ENCODE measurements at places on chromosomes 16 and 17. TPM values are rescaled to one million over a fixed set of nuclear protein-coding genes. Genes with fewer than 3 reads are reported as not detected.

- no peak for DNase-seq
- H3K4me1 ChIP-seq: peaks cover 10% of the 10 kb centered on the region
- H3K27ac ChIP-seq: no peak overlapping the region
- H3K36me3 ChIP-seq: no peaks in the 10 kb centered on the region
These were observed 33.2 kb upstream of the MRTFB start for GRCh38 chr16:14037960-14038359.

DNA sequence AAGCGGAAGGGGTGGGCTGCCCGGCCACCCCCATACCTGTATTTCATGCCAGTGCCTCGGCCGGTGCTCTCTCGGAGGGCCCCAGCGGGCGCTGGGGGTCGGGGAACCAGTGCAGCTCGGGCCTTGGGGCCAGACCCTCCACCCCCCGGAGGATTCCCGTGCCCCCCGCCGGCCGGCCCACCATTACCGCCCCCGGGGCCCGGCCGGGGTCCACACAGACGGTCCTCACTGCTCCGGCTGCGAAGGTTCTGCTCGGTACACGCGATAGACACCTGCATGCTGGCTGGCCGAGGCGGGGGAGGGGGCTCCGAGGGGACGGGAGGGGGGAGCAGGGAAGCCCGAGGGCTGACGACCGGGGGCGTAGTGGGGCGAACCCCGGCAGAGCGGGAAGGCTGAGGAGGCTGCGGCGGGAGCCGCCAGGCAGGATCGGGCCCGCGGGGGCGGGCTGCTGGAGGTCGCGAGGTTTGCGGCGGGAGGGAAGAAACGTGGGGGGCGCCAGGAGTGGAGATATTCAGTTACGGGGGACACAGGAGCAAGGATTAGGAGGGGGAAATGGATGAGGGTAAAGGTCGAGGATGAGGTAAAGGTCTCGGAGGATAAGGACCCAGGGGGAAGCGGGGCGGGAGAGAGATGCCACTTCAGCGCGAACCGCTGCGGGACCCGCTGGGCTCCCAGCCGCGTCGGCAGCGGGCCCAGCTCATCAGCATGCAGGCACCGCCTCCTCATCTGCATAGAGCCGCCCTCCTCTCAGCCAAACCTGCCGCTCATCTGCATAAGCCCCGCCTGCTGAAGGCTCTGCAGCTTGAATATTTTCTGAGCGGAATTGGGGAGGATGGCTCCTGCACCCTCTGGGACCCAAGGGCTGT, at the start of gene KCNAB3:
Gene KCNAB3, minus strand, starts transcription at position 699 of the 866 bp plus-strand sequence. Its CDS starts 421 bp downstream, at position 278.
- no peak within 1 kb of the TSS for H3K27ac ChIP-seq
- no peak for DNase-seq
- peaks cover 13% of the 10 kb centered on the region for H3K4me1 ChIP-seq
- no peak within 1 kb of the TSS for H3K4me3 ChIP-seq
- H3K36me3 ChIP-seq: peaks cover 24% of the 10 kb centered on the region

DNA sequence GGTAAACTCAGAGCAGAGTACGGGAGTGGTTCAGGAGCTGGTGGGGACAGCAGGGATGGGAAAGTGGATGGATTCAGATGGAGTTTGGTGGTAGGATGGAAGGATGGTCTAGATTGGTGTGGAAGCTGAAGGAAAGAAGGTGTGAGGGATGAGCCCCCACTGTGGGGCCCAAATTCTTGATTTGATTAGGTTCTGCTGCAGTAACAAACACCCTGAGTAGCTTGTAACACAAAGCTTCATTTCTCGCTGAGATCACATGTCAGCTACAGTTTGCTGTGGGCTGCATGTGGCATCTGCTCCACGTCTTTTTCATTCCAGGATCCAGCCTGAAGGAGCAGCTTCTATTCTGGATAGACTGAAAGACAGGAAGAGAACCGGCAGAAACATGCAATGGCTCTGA, 143.8 kb downstream of the IRX3 start:
- H3K27ac ChIP-seq: no peak overlapping the region
- no peaks in the 10 kb centered on the region for H3K36me3 ChIP-seq
- DNase-seq: no peak

GRCh38 chr16:48329138-48329537, 56.1 kb downstream of the SIAH1 start:
- no peaks in the 10 kb centered on the region for H3K27me3 ChIP-seq
- H3K4me1 ChIP-seq: peaks cover 5% of the 10 kb centered on the region
- no peak overlapping the region for H3K27ac ChIP-seq
- H3K4me3 ChIP-seq: no peak overlapping the region
- peaks cover 15% of the 10 kb centered on the region for H3K36me3 ChIP-seq

Gene SLC5A10
- not detected for total RNA-seq

- peak overlapping the region; percentile 91 for H3K27ac ChIP-seq
- H3K4me1 ChIP-seq: peaks cover 6% of the 10 kb centered on the region
- peak; percentile 86 for DNase-seq
- H3K36me3 ChIP-seq: peaks cover 38% of the 10 kb centered on the region
- H3K4me3 ChIP-seq: peak overlapping the region; percentile 98
These were observed 607 bp downstream of the THUMPD1 start for GRCh38 chr16:20740901-20741521.

DNA sequence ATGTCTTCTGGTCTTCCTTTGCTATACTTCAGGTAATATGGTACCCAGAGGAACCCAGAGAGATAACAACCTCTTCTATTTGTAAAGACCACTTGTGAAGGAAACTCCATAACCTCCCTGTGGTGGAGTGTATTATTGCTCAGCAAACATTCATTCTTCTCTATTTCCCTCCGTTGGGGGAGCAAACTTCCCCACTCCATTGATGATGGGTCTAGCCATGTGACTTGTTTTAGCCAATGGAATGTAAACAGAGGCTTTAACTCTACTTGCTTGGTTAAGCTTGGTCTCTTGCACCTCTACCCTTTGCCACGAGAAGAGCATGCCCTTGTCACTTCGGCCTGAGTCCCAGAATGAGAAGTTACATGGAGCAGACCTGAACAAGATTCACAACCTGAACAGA, 30.0 kb upstream of the SKAP1 start:
- DNase-seq: no peak
- no peak overlapping the region for H3K27ac ChIP-seq
- no peaks in the 10 kb centered on the region for H3K4me1 ChIP-seq
- H3K4me3 ChIP-seq: no peak overlapping the region
- H3K36me3 ChIP-seq: no peaks in the 10 kb centered on the region

Measured in SJSA1 (cell line).